Stomach (tissue), 19 donors: ENCODE measurements at places on chromosomes 5 and 9. TPM values are rescaled to one million over a fixed set of nuclear protein-coding genes. Genes with fewer than 3 reads are reported as not detected.

- DNase-seq, result no peak
These were observed 188.5 kb upstream of the SNX2 start for GRCh38 chr5:122586351-122586750.

DNA sequence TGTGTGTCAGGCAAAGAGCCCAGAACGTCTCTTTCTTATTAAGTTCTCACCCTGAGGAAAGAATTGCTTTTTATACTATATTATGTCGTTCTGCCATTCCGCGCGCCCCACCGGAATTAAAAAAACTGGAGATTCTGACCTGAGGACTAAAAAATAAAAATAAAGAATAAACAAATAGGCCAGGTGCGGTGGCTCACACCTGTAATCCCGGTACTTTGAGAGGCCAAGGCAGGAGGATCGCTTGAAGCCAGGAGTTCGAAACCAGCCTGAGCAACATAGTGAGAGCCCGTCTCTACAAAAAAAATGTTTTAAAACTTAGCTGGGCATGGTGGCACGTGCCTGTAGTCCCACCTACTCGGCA is 677 bp upstream of the DYNC2I2 start:
- DNase-seq, result no peak

DNA sequence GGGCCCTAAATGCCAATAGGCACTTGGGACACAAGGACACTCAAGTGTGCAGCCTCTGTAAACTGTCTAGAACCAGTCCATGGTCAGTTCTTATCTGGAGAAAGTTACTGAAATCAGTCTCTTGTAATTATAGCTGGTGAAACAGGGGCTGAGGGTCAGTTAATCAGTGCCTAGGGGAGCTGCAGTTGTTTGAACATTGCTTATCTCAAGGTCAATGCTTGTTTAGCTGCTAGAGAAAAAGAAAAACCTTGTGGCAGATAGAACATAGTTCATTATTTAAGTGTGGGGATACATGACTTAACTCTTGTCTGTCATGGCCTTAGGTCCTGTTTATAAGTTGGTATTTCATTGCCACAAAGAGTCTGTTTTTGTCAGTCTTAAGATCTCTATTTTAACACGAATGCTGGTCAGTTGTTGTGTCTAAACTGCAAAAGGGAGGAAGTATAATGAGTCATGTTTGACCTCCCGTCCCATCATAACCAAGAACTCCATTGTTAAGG is 108.0 kb downstream of the STARD4 start:
- peak; percentile 24 for DNase-seq

GRCh38 chr5:149656576-149657182 is 73.4 kb upstream of the PPARGC1B start:
- peak; percentile 57 for DNase-seq

GRCh38 chr5:79857714-79858409 is 133.2 kb downstream of the MTX3 start:
- DNase-seq, result peak; percentile 81

Gene LECT2
- total RNA-seq, result not detected
